Muscle of leg (tissue), 16 donors: ENCODE measurements at places on chromosomes 4 and X. TPM values are rescaled to one million over a fixed set of nuclear protein-coding genes. Genes with fewer than 3 reads are reported as not detected.

Gene SGMS2
- total RNA-seq, result 14.8 TPM

Gene POU4F2
- total RNA-seq, result not detected

Gene TCEAL6
- total RNA-seq, result not detected

Gene REST
- 33.6 TPM for total RNA-seq

Gene LGI2
- 2.6 TPM for total RNA-seq

Gene ART3
- total RNA-seq, result 26.0 TPM

Gene CTAG1B
- not detected for total RNA-seq

- no peaks in the 10 kb centered on the region for H3K4me1 ChIP-seq
- H3K27ac ChIP-seq, result no peak overlapping the region
- DNase-seq, result no peak
Observed at GRCh38 chr4:129978315-129978714, 882.4 kb downstream of the C4orf33 start.

DNA sequence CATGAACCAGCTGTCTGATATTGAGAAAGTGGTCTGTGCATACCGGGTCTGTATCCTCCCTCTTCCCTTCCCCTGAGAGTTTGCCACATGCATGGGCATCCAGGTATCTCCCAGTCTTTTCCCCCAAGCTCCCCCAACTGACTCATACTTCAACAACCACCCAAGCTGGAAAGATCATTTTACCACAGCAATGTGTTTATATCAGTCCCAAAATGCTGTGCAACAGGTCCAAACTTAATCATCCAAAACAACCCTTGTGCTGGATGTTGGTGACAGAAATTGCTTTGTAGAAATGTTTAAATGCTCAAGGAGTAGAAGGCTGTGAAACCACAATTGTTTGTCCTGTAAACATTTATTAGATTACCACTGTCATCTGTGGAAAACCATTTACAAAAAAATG lies 286.8 kb upstream of the KLF3 start:
- H3K4me3 ChIP-seq, result no peak overlapping the region
- H3K27me3 ChIP-seq, result no peaks in the 10 kb centered on the region
- no peaks in the 10 kb centered on the region for H3K4me1 ChIP-seq
- H3K27ac ChIP-seq, result no peak overlapping the region

DNA sequence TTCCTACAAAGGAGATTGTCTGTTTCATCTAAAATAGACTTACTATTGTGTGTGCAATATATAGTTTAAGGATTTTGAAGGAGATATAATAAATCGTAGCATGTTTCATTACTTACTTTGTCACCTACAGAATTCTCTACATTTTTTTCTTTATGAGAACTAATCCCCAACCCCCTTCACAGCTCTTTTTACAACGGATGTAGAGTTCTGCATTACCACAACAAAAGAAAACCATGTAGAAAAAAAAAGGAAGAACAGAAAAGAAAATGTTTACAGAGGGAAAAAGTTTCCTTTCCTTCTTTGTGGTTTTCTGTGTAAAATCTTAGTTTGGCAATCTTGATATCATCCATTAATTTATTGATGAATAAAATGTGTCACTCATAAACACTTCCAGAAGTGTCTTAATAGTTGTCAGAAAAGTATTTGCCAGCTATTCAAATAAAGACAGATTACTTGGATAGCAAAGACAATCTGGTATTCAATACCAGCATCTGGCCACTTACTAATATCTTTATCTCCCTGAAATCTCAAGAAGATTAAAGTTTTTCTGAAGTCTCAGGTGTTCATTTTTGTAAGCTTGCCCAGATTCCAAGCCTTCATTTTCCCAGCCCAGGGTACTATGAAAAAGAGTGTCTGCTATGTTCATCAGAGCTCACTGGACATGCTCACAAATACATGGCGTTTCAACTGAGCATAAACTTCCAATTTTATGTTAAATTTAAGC lies 806.8 kb downstream of the PCDH19 start:
- DNase-seq, result no peak
- no peak overlapping the region for H3K4me3 ChIP-seq
- no peak overlapping the region for H3K27ac ChIP-seq
- H3K4me1 ChIP-seq, result no peaks in the 10 kb centered on the region

- peaks cover 17% of the 10 kb centered on the region for H3K4me1 ChIP-seq
- H3K27ac ChIP-seq, result peak overlapping the region; percentile 73
- no peak overlapping the region for H3K4me3 ChIP-seq
- H3K27me3 ChIP-seq, result no peaks in the 10 kb centered on the region
Observed at GRCh38 chr4:139814323-139815015, 148.8 kb downstream of the MGST2 start.

- peak overlapping the region; percentile 31 for H3K4me3 ChIP-seq
- peaks cover 25% of the 10 kb centered on the region for H3K27me3 ChIP-seq
- no peaks in the 10 kb centered on the region for H3K36me3 ChIP-seq
- H3K4me1 ChIP-seq, result peaks cover 5% of the 10 kb centered on the region
- peak; percentile 81 for DNase-seq
Observed at GRCh38 chrX:19372170-19372546, 28.4 kb downstream of the PDHA1 start.

GRCh38 chrX:70494441-70494840 lies 49.8 kb downstream of the DLG3 start:
- H3K27ac ChIP-seq, result no peak overlapping the region
- DNase-seq, result no peak
- H3K36me3 ChIP-seq, result peaks cover 5% of the 10 kb centered on the region
- H3K4me3 ChIP-seq, result no peak overlapping the region

- no peaks in the 10 kb centered on the region for H3K36me3 ChIP-seq
- H3K27ac ChIP-seq, result peak overlapping the region; percentile 78
- H3K4me3 ChIP-seq, result no peak overlapping the region
Observed at GRCh38 chrX:3522101-3522650, 175.7 kb upstream of the MXRA5 start.

- no peaks in the 10 kb centered on the region for H3K36me3 ChIP-seq
- no peak for DNase-seq
- H3K27me3 ChIP-seq, result no peaks in the 10 kb centered on the region
- no peak overlapping the region for H3K4me3 ChIP-seq
- no peak overlapping the region for H3K27ac ChIP-seq
Observed at GRCh38 chr4:138205531-138206233, 36.5 kb downstream of the SLC7A11 start.

GRCh38 chr4:163701916-163702315 lies 207.4 kb downstream of the TMA16 start:
- no peaks in the 10 kb centered on the region for H3K27me3 ChIP-seq
- no peaks in the 10 kb centered on the region for H3K36me3 ChIP-seq
- no peaks in the 10 kb centered on the region for H3K4me1 ChIP-seq
- no peak overlapping the region for H3K27ac ChIP-seq

DNA sequence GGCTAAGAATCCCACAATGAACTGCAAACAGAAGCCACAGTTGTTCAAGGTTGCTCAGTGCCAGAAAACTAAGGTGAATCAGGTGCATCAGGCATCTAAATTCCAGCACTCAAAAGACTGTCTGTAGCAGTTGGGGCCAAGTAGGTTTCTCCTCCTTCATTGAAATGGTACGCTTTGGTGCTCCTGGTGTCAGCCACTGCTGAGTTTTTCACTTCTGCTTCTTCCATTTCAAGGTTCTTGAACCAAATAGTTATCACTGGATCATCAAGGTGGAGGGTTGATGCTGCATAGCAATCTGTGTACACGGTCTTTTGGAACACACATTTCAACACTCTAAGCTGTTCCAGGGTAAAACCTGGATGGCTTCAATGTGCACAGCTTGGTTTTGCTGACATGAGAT lies 74.4 kb downstream of the TMA16 start:
- no peaks in the 10 kb centered on the region for H3K36me3 ChIP-seq
- DNase-seq, result no peak

- H3K4me1 ChIP-seq, result no peaks in the 10 kb centered on the region
- no peaks in the 10 kb centered on the region for H3K27me3 ChIP-seq
- H3K27ac ChIP-seq, result no peak overlapping the region
- H3K36me3 ChIP-seq, result no peaks in the 10 kb centered on the region
- peak; percentile 4 for DNase-seq
- no peak overlapping the region for H3K4me3 ChIP-seq
Observed at GRCh38 chr4:87912164-87913004, 63.1 kb upstream of the SPP1 start.

- no peaks in the 10 kb centered on the region for H3K36me3 ChIP-seq
- no peak for DNase-seq
- H3K4me1 ChIP-seq, result no peaks in the 10 kb centered on the region
- H3K4me3 ChIP-seq, result no peak overlapping the region
Observed at GRCh38 chr4:170697845-170698244, 608.1 kb upstream of the AADAT start.

- H3K36me3 ChIP-seq, result no peaks in the 10 kb centered on the region
- H3K27ac ChIP-seq, result no peak overlapping the region
- peaks cover 23% of the 10 kb centered on the region for H3K4me1 ChIP-seq
- DNase-seq, result no peak
- peaks cover 63% of the 10 kb centered on the region for H3K27me3 ChIP-seq
Observed at GRCh38 chr4:80189956-80190677, 7.2 kb upstream of the PRDM8 start.

- H3K36me3 ChIP-seq, result no peaks in the 10 kb centered on the region
- H3K4me3 ChIP-seq, result peak within 1 kb of the TSS; percentile 13
- peaks cover 25% of the 10 kb centered on the region for H3K27me3 ChIP-seq
Observed at GRCh38 chr4:155208258-155209054, at the start of gene NPY2R. NPY2R (plus strand) TSS chr4:155208636; CDS start chr4:155213940, 5,304 bp downstream.

- no peak overlapping the region for H3K27ac ChIP-seq
- DNase-seq, result no peak
- H3K4me1 ChIP-seq, result no peaks in the 10 kb centered on the region
- H3K4me3 ChIP-seq, result no peak overlapping the region
- no peaks in the 10 kb centered on the region for H3K36me3 ChIP-seq
- no peaks in the 10 kb centered on the region for H3K27me3 ChIP-seq
Observed at GRCh38 chr4:160370046-160370445, 1267.2 kb downstream of the RAPGEF2 start.

GRCh38 chr4:78784236-78784865 lies 8.2 kb downstream of the BMP2K start:
- H3K27me3 ChIP-seq, result no peaks in the 10 kb centered on the region
- H3K36me3 ChIP-seq, result peaks cover 2% of the 10 kb centered on the region
- peak; percentile 51 for DNase-seq
- no peaks in the 10 kb centered on the region for H3K4me1 ChIP-seq

DNA sequence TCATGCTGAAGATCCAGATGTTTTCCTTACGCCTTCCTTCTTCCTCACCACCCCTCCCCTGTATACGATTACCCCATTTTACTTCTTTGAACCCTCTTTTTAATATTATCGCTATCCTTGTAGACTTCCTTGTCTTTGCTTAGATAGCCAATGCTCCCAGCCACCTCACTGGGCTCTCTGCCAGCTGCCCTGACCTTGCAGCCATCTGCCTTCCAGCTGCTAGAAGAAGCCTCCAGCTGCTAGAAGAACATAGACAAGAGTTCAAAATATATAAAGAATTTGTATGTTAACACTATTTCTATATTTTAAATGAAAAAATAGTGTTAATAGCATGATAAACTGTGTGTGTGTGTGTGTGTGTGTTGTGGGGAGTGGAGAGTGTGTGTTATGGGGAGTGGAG lies 374.7 kb downstream of the ANKRD50 start:
- no peak overlapping the region for H3K4me3 ChIP-seq
- DNase-seq, result peak; percentile 70
- H3K27me3 ChIP-seq, result no peaks in the 10 kb centered on the region
- H3K4me1 ChIP-seq, result peaks cover 4% of the 10 kb centered on the region

GRCh38 chr4:8105306-8106100 lies 53.1 kb downstream of the ABLIM2 start:
- H3K27me3 ChIP-seq, result peaks cover 43% of the 10 kb centered on the region
- no peak overlapping the region for H3K4me3 ChIP-seq
- H3K4me1 ChIP-seq, result peaks cover 16% of the 10 kb centered on the region
- no peak overlapping the region for H3K27ac ChIP-seq
- no peak for DNase-seq
- no peaks in the 10 kb centered on the region for H3K36me3 ChIP-seq

GRCh38 chr4:53548662-53549061 lies 42.6 kb downstream of the LNX1 start:
- no peak for DNase-seq
- H3K27me3 ChIP-seq, result no peaks in the 10 kb centered on the region
- H3K4me3 ChIP-seq, result no peak overlapping the region

- H3K27ac ChIP-seq, result no peak overlapping the region
- no peaks in the 10 kb centered on the region for H3K4me1 ChIP-seq
- H3K4me3 ChIP-seq, result no peak overlapping the region
- peaks cover 26% of the 10 kb centered on the region for H3K27me3 ChIP-seq
Observed at GRCh38 chrX:107467271-107467670, 17.8 kb downstream of the FRMPD3 start.

- H3K36me3 ChIP-seq, result no peaks in the 10 kb centered on the region
- H3K4me3 ChIP-seq, result peak overlapping the region; percentile 5
- peak overlapping the region; percentile 60 for H3K27ac ChIP-seq
- peaks cover 15% of the 10 kb centered on the region for H3K4me1 ChIP-seq
- H3K27me3 ChIP-seq, result no peaks in the 10 kb centered on the region
Observed at GRCh38 chrX:1248331-1249061, 20.1 kb upstream of the CSF2RA start.

GRCh38 chr4:96787766-96788165 lies 947.9 kb downstream of the PDHA2 start:
- no peaks in the 10 kb centered on the region for H3K4me1 ChIP-seq
- no peak overlapping the region for H3K4me3 ChIP-seq
- no peak for DNase-seq
- no peaks in the 10 kb centered on the region for H3K27me3 ChIP-seq

- H3K4me3 ChIP-seq, result no peak overlapping the region
- DNase-seq, result no peak
- no peaks in the 10 kb centered on the region for H3K4me1 ChIP-seq
- H3K27me3 ChIP-seq, result no peaks in the 10 kb centered on the region
- H3K36me3 ChIP-seq, result no peaks in the 10 kb centered on the region
- no peak overlapping the region for H3K27ac ChIP-seq
Observed at GRCh38 chr4:76518241-76518640, 83.2 kb downstream of the SHROOM3 start.

DNA sequence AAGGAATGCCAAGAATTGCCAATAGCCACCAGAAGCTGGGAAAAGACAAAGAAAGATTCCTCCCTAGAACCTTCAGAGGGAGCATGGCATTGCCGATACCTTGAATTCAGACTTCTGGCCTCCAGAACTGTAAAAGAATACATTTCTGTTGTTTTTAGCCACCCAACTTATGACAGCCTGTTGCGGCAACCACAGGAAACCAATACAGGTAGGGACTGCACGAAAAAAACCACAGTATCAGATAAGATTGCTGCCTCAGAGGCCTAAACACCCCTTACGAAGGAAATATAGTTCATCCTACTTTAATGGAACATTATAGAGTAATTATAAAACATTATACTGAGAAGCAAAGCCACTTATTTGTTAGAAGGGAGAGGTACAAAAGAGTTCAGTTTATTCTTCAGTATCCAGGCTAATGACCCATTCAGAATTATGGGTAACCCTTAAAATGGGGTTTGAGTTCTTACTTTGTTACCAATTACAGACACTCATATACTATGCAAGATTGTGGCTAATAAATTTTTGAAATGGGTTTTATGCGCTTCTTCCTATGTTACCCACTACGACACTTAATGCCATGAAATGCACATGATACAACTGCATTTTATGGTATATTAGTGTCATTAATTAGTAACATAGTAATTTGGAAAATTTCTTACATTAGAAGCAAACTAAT lies 37.4 kb upstream of the SMIM10L2A start:
- no peak for DNase-seq
- no peaks in the 10 kb centered on the region for H3K36me3 ChIP-seq
- no peaks in the 10 kb centered on the region for H3K4me1 ChIP-seq
- H3K4me3 ChIP-seq, result no peak overlapping the region
- peaks cover 4% of the 10 kb centered on the region for H3K27me3 ChIP-seq

- no peak for DNase-seq
- H3K36me3 ChIP-seq, result peaks cover 54% of the 10 kb centered on the region
- no peak overlapping the region for H3K27ac ChIP-seq
- H3K27me3 ChIP-seq, result no peaks in the 10 kb centered on the region
Observed at GRCh38 chr4:1967512-1968149, 41.1 kb downstream of the NELFA start.
